ENCODE measurements at places on chromosomes 16 and 17. TPM values are rescaled to one million over a fixed set of nuclear protein-coding genes. Genes with fewer than 3 reads are reported as not detected.
A peak's percentile ranks its signal among the peaks of the same experiment; 100 is the strongest.

Gene ESRP2
- total RNA-seq = 15.5 TPM

Gene LYRM9
- 4.9 TPM for total RNA-seq

DNA sequence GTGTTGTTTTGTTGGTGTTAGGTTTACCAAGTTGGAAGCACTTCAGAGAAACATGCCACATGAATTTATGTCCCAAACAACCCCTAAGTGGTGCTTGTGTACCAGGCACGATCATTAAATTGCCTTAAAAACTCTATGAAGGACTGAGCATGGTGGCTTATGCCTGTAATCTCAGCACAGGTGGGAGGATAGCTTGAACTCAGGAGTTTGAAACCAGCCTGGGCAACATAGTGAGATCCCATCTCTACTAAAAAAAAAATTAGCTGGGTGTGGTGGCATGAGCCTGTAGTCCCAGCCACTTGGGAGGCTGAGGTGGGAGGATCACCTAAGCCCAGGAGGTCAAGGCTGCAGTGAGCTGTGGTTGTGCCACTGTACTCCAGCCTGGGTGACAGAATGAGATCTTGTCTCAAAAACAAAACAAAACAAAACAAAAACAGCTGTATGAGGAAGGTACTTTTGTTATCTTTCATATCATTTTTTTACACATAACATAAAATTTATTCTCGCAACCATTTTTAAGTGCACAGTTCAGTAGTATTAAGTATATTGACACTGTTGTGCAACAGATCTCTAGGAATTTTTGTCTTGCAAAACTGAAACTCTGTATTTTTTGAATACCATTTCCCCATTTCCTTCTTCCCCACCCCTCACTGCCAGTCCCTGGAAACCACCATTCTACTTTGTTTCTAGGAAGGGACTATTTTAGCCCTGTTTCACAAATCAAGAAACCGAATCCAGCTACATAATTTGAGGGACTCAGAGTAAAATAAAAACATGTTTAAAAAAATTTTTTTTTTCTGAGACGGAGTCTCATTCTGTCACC lies 14.3 kb upstream of the RBBP6 start:
- no peak for DNase-seq

GRCh38 chr17:42743595-42744282 lies 1.1 kb downstream of the EZH1 start:
- DNase-seq = peak; percentile 62

GRCh38 chr16:31877876-31878642 lies 4.5 kb downstream of the ZNF267 start:
- DNase-seq = no peak

DNA sequence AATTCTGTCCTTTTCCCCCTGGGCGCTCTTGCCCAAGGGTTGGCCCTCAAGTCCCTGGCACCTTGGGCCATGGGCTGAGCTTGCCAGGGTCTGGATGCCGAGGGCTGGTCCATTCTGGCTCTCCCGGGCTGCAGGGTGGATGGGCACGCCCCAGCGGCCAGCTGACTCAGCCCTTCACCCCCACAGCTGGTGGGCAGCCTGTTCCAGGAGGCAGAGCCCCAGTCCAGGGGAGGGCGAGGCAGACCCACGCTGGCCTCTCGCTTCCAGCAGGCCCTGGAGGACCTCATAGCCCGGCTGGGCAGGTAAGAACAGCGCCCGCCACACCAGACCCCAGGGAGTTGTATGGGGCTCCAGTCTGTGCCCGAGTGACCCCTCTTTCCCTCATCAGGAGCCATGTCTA lies 15.0 kb downstream of the MYO15B start:
- no peak for DNase-seq

DNA sequence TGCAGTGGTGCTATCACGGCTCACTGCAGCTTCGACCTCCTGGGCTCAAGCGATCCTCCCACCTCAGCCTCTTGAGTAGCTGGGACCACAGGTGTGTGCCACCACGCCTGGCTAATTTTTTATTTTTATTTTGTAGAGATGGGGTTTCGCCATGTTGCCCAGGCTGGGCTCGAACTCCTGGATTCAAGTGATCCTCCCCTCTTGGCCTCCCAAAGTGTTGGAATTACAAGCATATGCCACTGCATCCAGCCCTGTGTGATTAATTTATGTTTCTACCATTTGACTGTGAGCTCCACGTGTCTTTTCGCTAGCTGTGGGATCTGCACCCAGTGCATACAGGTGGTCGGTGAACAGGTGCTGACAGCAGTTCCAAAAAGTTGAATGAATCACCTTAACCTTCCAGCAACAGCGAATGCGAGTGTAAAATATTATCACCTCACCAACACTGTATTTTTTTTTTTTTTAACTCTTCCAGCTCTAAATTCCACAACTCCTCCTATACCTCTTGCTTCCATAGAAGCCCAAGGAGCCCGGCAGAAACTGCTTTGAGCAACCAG lies 484 bp upstream of the NUDT7 start:
- DNase-seq = no peak
